Liver (tissue), 10 donors: ENCODE measurements at places on chromosomes 16 and 17. TPM values are rescaled to one million over a fixed set of nuclear protein-coding genes. Genes with fewer than 3 reads are reported as not detected.
A peak's percentile ranks its signal among the peaks of the same experiment; 100 is the strongest.

DNA sequence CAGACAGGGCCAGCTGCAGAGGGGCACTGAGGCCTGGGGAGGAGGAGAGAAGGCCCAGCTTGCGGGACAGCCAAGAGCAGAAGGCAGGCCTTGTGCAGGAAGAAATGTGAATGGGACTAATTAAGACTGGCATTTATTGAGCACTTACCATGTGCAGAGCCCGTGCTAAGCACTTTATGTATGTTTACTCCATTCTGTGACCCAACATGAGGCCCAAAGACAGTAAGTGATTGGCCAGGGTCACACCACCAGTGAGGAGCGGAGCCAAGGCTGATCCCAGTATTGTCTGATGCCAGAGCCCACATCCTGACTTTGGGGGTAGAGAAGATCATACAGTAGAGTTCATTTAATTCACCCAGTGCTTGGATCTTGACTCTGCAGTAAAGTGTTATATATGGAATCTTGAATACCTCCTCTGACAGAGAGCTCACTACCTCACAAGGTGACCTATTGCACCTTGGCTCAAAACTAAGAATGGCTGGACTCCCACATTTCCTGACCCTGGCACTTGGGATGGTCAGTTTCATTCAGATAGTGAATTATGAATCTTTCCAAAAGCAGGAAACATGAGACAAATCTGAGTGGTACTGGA lies 13.6 kb downstream of the KATNB1 start:
- DNase-seq: no peak

DNA sequence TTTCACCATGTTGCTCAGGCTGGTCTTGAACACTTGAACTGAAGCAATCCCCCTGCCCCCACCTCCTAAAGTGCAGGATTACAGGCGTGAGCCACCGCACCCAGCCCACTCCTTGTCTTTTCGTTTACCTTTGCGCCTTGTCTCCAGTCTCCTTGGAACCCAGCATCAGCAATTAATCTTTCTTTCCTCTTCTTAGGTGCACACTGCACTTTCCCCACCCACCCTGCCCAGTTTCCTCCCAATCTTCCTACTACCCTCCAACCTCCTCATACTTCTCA lies 1.5 kb upstream of the CLDN7 start:
- no peak for DNase-seq

DNA sequence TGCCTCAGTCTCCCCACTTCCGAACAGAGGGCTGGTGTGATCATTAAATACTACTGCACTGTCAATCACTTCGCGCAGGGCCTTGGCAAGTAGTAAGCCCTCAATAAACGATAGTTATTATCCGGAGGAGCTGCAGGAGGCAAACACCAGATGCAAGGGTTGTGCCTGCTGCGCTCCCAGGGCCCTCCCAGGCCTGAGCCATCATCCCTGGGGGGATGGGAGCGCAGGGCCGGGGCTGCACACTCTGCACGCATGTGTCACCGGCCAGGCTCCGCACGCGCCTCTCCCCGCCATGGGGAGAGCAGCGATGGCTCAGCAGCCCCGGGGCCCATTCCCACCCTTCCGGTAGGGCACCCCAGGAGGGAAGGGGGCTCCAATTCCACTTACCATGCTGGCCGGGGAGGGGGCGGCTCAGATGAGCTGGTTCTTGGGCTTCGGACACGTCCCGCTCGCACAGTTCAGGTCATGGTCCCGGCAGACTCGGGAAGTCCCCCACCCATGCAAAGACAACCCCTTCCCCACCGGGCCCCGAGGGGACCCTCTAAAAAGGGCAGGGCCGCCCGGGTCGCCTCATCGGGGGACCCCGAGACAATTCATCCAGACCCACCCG lies 681 bp downstream of the XPO6 start:
- peak; percentile 66 for DNase-seq

- DNase-seq: no peak
Measured at GRCh38 chr16:30349675-30350074, 5.4 kb downstream of the CD2BP2 start.

DNA sequence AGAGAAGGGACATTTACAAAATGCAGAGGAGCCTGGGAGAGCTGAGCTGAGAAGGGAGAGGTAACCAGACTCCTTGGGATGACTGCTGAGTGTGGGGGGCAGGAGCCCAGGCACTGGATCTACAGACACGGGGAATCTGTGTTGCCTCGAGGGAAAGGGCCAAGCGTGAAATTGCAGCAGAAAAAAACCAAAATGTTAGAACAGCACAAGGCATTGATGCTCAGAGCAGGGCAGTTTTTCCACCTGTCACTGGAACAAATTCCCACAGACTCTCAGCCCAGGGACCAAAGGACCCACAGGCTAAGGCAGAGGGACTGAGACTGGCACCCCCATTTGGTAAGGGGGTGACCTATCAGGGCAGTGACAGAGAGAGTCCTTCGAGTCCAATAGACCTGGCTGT lies 2.0 kb downstream of the PITPNM3 start:
- no peak for DNase-seq

GRCh38 chr17:77637818-77638575 lies 320.5 kb upstream of the TNRC6C start:
- DNase-seq: no peak

DNA sequence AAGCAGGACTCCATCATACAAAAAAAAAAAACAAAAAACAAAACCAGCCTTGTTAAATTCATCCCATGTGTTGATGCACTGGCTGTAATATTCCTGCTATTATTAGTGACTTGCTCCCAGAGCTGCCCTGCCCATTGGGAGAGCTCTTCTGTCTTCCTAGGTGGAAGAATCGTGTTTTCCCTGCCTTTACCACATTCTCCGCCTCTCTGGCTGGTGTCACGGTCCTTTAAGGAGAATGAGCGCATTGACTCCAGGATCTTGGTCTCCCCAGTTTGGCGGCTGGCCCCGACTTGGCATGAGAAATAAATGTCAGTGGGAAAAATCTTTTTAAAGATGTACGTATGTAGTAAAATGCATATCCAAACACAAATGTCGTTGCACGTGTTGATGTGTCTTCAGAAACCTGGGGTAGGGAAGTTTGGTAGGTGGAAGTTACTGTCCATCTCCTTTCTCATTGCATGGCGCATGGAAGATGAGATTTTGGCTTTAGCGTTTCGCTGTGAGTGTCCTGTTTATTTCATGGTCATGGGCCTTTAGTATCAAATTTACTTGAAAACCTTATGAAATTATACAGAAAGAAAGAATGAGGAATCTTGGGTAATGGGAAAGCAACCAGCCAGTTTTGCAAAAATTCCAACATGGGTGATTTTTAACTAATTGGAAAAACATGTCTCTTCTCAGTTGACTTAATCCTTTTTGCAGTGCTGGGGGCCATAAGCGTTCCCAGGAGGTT lies 15.5 kb downstream of the RMI2 start:
- no peak for DNase-seq

Gene SDR42E1
- 3.0 TPM for total RNA-seq

Gene CACNG3
- total RNA-seq: not detected

Gene OTOP3
- total RNA-seq: not detected

Gene CMTM2
- total RNA-seq: 0.50 TPM
